Dermis microvascular lymphatic vessel endothelial cell (primary cell): ENCODE measurements at places on chromosomes 1 and 21. TPM values are rescaled to one million over a fixed set of nuclear protein-coding genes. Genes with fewer than 3 reads are reported as not detected.

CCDC185 gene
- total RNA-seq = not detected in 2 replicates

FCER1G gene
- total RNA-seq = 0.13 and 0.26 TPM in 2 replicates

PGLYRP4 gene
- total RNA-seq = not detected in 2 replicates

CFAP107 gene
- total RNA-seq = not detected in 2 replicates

UTS2 gene
- not detected in 2 replicates for total RNA-seq

ZNF648 gene
- total RNA-seq = not detected in 2 replicates

SLFNL1 gene
- 0.13 and 0.25 TPM in 2 replicates for total RNA-seq

XCL2 gene
- not detected in 2 replicates for total RNA-seq

KRTAP10-8 gene
- total RNA-seq = not detected in 2 replicates

ACTL8 gene
- not detected in 2 replicates for total RNA-seq

SPRR5 gene
- not detected in 2 replicates for total RNA-seq

RXFP4 gene
- not detected in 2 replicates for total RNA-seq

UBASH3A gene
- total RNA-seq = not detected in 2 replicates

CD84 gene
- total RNA-seq = not detected in 2 replicates

DIRAS3 gene
- total RNA-seq = 0.13 and 1.3 TPM in 2 replicates

TNFRSF18 gene
- 0.26 and 0.51 TPM in 2 replicates for total RNA-seq

PGD gene
- total RNA-seq = 64.5 and 79.3 TPM in 2 replicates

TSPEAR gene
- total RNA-seq = 0.13 TPM in 2 replicates

ERICH3 gene
- not detected in 2 replicates for total RNA-seq

LCE1D gene
- total RNA-seq = not detected in 2 replicates
